GM13976 (cell line): ENCODE measurements at places on chromosomes 12 and 14.

GRCh38 chr12:34595749-34596733, 573.7 kb downstream of the ALG10 start:
- peak; percentile 0 for DNase-seq

DNA sequence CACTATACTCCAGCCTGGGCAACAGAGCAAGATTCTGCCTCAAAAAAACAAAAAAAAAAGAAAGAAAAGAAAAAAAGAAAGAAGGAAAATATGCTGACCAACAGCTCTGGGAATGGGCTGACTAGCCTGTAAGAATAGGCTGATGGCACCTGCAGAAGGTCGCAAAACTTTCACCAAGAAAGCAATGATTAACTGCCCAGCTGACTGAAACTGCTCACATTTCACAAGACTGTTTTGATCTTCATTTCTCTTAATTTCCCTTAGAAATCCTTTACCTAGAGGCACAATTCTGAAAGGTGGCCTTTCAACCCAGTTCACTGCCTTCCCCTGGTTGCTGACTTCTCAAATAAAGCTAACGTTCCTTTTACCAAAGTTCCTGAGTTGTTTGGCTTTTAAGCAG, 12.4 kb downstream of the BEST3 start:
- no peak for DNase-seq

GRCh38 chr12:45827974-45828373, 98.5 kb downstream of the ARID2 start:
- DNase-seq = no peak

DNA sequence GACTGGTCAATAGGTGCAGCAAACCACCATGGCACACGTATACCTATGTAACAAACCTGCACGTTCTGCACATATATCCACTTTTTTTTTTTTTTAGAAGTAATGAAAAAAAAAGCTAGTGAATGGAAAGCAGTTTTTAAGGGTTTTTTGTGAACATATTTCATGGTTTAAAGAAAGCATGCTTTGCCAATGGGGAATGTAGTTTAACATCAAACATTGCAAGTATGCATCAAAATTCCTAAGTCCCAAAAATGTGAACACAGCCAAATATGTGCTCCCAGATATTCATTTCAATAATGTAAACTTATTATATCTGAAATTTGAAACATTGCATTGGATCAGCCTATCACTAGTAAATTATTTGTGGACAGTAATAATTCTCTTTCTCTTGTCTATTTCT, 710.4 kb upstream of the FLRT2 start:
- DNase-seq = no peak

- peak; percentile 50 for DNase-seq
These were observed 149.0 kb upstream of the PRMT8 start for GRCh38 chr12:3342051-3342450.

DNA sequence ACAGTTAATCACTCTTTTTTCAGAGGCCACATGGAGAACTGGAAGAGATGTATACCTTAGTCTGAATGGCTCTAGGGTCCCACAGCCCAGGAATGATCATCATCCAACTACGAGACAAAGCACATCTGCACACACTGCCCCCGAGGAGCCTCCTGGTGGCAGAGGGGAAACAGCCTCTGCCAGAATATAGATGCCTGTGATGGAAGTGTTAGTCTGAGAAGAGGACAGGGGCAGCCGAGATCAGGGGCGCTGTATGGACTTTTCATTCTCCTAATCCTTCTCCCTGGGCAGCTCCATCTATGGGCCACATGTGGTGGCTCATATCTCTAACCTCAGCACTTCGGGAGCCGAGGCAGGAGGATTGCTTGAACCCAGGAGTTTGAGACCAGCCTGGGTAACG, 82.8 kb upstream of the CAPRIN2 start:
- no peak for DNase-seq

GRCh38 chr12:53236443-53237111, 4.6 kb upstream of the RARG start:
- no peak for DNase-seq

- DNase-seq = no peak
These were observed 43.4 kb upstream of the SPTLC2 start for GRCh38 chr14:77659831-77660230.

GRCh38 chr12:119838826-119839600, 38.1 kb downstream of the CIT start:
- DNase-seq = no peak

DNA sequence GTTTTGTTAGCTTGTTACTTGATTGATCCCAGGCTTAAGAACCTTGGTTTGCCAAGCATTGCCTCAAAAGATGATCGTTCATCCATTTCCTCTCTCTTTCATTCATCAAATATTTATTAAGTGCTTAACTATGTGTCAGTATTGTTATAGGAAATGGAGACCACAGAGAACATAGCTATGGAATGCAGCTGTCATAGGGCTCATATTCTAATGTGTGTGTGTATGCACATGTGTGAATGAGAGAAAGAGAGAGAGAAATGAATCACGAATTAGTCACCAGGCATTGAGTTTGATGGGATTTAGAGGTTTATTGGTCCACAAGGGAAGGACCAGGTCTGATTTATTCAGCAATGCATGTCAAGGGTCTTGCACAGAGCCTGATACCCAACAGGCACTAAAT, 71.0 kb upstream of the FBXO21 start:
- DNase-seq = no peak

- DNase-seq = no peak
These were observed 206.6 kb downstream of the KIF26A start for GRCh38 chr14:104344818-104345620.

GRCh38 chr14:61761557-61761956, 663 bp upstream of the SNAPC1 start:
- no peak for DNase-seq

DNA sequence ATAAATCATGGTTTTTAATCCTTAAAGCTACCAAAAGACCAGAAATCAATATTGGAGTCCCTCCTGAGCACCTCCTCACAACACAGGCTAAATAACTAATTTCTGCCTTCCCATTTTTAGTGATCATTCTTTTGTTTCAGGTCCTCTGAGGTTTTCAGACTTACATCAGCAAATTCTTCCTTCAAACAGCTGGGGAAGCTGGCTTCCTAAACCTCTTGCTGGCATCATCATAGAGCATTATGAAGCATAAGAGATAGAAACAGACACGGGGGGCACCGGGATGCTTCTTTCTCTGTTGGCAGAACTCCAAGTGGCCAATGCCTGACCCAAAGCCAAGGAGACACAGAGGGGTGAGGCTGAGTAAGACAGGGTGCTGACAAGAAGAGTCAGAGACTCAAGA, 47.9 kb upstream of the DBX2 start:
- no peak for DNase-seq

GRCh38 chr14:99481745-99482099, 513 bp downstream of the CCNK start:
- no peak for DNase-seq

DNA sequence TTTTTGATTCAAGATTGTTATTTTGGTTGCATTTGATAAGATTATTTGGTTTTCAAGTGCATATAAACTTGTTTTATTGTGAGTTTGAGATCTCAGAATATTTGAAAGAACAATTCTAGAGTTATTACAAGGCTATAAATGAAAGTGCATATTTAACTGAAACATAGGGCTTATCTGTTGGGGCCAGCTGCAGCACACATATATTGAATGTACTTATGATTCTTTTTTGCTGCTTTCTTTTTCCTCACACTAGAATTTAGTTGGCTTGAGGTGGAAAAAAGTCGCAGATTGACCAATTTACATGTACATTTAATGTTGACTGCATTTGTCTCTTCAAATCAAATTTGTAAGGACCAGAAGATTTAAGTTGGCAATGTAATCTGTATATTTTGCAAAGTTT, 88.0 kb downstream of the PCNX1 start:
- no peak for DNase-seq

DNA sequence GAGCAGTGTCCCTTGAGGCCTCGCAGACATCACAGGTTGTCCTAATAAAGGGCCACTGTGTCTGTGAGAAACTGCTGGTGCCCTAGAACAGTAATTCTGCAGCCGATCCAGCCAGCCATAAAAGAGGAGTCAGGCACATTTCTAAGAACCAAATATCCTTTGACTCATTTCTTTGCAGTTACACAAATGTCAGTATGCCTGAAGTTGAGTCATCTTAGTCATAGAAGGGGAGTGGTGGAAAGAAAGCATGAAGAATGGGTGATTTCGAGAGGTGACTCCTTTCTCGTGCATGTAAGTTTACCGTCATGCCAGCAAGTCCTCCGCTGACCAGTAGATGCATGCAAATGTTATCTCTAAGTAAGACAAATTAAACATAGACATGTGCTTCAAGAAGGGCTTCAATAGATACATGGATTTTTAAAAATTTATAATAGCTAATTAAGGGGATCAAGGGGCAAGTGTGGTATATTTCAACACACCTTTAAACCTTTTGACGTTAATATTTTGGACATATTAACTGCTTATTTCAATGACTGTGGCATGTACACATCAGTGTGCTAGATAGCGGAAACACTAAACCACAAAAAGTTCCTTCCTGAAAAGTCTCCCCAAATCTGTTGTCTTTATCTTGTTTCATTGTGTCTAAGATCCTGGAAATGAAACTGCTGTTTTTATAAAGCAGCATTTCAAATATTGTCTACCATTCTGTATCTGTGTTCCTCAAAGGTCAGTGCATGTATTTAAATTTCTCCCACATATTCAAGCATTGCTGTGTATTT, 497.4 kb downstream of the NPAS3 start:
- DNase-seq = no peak

GRCh38 chr12:132362996-132363660, 33.7 kb upstream of the GALNT9 start:
- no peak for DNase-seq

GRCh38 chr12:24109381-24110039, 160.0 kb upstream of the SOX5 start:
- peak; percentile 66 for DNase-seq

DNA sequence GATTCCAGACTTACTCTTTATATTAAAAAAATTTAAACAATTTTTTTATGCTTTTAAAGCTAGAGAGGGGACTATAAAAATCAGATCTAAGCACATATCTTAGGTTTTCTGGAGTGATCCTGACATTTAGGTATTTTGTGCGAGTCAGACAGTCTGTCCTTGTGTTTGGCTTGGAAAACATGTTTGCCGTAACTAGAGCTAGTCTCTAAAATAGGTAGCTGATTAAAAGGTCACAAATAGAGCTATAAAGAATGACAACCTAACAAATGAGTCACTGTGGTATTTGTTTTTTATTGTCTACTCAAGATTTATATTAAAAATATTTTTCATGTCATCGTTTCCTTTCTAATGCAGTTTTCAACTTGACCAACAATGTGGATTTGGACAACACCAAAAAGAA, 73.4 kb downstream of the MNAT1 start:
- no peak for DNase-seq

- no peak for DNase-seq
These were observed 15.1 kb downstream of the ADIPOR2 start for GRCh38 chr12:1705774-1706631.

GRCh38 chr14:103628221-103628683, 759 bp upstream of the KLC1 start:
- peak; percentile 60 for DNase-seq
